ENCODE measurements at places on chromosomes 1 and 21. TPM values are rescaled to one million over a fixed set of nuclear protein-coding genes. Genes with fewer than 3 reads are reported as not detected.
A peak's percentile ranks its signal among the peaks of the same experiment; 100 is the strongest.

DNA sequence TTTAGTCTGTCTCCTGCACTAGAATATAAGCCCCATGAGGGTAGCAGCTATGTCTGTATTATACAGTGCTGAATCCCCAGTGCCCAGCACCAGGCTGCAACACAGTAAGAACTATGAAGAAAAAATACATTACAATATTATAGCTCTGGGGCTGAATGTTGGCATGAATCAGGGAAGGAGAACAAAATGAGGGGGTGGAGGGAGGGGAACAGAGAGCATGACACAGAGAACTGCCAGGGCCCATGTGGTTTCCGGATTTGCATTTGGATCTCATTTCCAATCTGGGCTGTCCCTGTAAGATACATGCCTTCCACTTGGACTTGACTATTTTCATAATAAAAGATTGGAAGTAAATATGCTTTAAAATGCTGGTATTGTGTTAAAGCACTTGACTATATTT, 35.8 kb downstream of the C1orf198 start:
- DNase-seq = no peak
- no peak overlapping the region for H3K4me3 ChIP-seq
- H3K27me3 ChIP-seq = no peaks in the 10 kb centered on the region

DNA sequence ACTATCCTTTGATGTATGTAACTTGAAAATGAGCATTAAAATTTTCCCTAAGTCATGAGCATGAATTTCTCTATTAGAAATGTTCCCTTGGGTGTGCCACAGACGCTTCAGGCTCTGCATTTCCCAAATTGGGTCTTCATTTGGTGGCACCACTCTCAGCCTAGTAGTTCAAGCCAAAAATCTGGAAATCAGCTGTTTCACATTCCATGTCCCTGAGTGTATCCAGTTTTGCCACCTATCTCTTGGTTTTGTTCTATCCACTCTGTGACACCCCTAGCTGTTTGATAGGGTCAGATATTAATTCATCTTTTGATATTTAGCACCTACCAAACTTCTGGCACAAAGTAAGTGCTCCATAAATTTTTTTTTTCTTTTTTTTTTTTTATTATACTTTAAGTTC, 89.5 kb upstream of the DPH5 start:
- no peak overlapping the region for H3K27ac ChIP-seq
- H3K4me1 ChIP-seq = no peaks in the 10 kb centered on the region
- H3K27me3 ChIP-seq = no peaks in the 10 kb centered on the region
- H3K4me3 ChIP-seq = no peak overlapping the region
- no peak for DNase-seq
- H3K36me3 ChIP-seq = no peaks in the 10 kb centered on the region

GRCh38 chr1:226584164-226584563, 35.6 kb downstream of the STUM start:
- H3K4me1 ChIP-seq = no peaks in the 10 kb centered on the region
- no peak overlapping the region for H3K4me3 ChIP-seq
- no peak for DNase-seq
- no peaks in the 10 kb centered on the region for H3K27me3 ChIP-seq
- no peak overlapping the region for H3K27ac ChIP-seq

- H3K4me1 ChIP-seq = no peaks in the 10 kb centered on the region
- no peak overlapping the region for H3K4me3 ChIP-seq
- H3K27ac ChIP-seq = no peak overlapping the region
These were observed 12.9 kb downstream of the PIGM start for GRCh38 chr1:160018900-160019299.

Gene SYT2
- total RNA-seq = 0.37 TPM

GRCh38 chr1:67831850-67832513, 1.3 kb downstream of the GNG12 start:
- H3K4me1 ChIP-seq = peaks cover 23% of the 10 kb centered on the region
- DNase-seq = peak; percentile 55
- H3K27me3 ChIP-seq = peaks cover 45% of the 10 kb centered on the region

Gene SETD4
- 31.6 TPM for total RNA-seq

Gene MAN1C1
- total RNA-seq = 5.3 TPM

Gene C1orf56
- 2.9 TPM for total RNA-seq

DNA sequence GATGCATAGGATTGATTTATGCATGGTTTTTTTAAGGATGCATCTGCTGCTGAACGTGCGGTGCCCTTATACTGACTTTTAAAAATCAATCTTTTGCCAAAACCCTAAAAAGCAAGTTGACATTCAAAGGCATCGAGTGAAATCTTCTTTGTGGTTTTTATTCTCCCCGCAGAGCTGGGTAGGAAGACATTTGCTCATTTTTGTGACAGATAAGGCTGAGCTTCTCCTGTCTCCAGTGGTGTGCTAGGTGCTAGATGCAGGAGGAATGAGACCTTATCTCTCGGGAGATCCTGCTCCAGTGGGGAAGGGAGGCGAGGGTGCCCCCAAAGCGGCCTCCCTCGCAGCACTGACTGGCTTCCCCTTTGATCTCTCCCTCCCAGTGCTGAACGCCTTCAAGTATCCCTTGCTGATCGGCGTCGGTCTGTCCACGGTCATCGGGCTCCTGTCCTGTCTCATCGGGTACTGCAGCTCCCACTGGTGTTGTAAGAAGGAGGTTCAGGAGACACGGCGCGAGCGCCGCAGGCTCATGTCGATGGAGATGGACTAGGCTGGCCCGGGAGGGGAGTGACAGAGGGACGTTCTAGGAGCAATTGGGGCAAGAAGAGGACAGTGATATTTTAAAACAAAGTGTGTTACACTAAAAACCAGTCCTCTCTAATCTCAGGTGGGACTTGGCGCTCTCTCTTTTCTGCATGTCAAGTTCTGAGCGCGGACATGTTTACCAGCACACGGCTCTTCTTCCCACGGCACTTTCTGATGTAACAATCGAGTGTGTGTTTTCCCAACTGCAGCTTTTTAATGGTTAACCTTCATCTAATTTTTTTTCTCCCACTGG, 14.9 kb upstream of the CD101 start:
- peak; percentile 7 for DNase-seq
- H3K36me3 ChIP-seq = no peaks in the 10 kb centered on the region
- no peaks in the 10 kb centered on the region for H3K27me3 ChIP-seq
- no peak overlapping the region for H3K27ac ChIP-seq

Gene IGSF8
- 9.4 TPM for total RNA-seq

DNA sequence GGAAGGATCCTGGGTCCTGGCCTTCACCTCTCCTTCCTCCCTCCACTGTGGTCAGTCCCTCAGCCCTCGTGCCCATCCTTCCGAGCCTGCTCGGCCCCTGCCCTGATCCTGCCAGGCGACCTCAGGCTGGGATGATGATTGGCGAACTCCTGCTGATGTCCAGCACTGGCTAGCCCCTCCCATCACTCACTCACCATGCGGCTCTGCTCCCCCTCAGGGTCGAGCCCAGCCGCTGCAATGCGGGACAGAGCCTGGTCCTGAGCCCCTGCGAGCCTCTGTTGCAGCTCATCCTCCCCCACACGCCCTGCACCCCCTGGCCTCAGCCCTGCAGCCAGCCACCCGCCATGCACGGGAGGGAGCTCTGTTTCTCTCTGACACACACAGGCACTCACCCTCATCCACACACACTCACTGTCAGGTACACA, 100.2 kb downstream of the DMRTB1 start:
- H3K4me3 ChIP-seq = no peak overlapping the region
- peak; percentile 57 for DNase-seq
- H3K27ac ChIP-seq = no peak overlapping the region
- no peaks in the 10 kb centered on the region for H3K27me3 ChIP-seq
- H3K36me3 ChIP-seq = no peaks in the 10 kb centered on the region

Gene FCN3
- not detected for total RNA-seq

Gene GJA9
- not detected for total RNA-seq

Gene MTF2
- total RNA-seq = 118 TPM

Gene ESPN
- total RNA-seq = 11.0 TPM

- no peak overlapping the region for H3K4me3 ChIP-seq
- peaks cover 34% of the 10 kb centered on the region for H3K27me3 ChIP-seq
- no peaks in the 10 kb centered on the region for H3K36me3 ChIP-seq
- no peak overlapping the region for H3K27ac ChIP-seq
- H3K4me1 ChIP-seq = peaks cover 7% of the 10 kb centered on the region
These were observed 4.7 kb downstream of the GPR137B start for GRCh38 chr1:236147068-236147467.

GRCh38 chr1:60969971-60970509, 112.3 kb upstream of the NFIA start:
- H3K4me3 ChIP-seq = no peak overlapping the region
- peak; percentile 68 for DNase-seq
- H3K27me3 ChIP-seq = no peaks in the 10 kb centered on the region
- H3K36me3 ChIP-seq = no peaks in the 10 kb centered on the region
- peaks cover 35% of the 10 kb centered on the region for H3K4me1 ChIP-seq

Gene SLC44A3
- 1.7 TPM for total RNA-seq

- no peaks in the 10 kb centered on the region for H3K4me1 ChIP-seq
- H3K36me3 ChIP-seq = no peaks in the 10 kb centered on the region
- H3K27ac ChIP-seq = no peak overlapping the region
These were observed 453.9 kb downstream of the DSCAM start for GRCh38 chr21:40393066-40393465.

- H3K36me3 ChIP-seq = no peaks in the 10 kb centered on the region
- H3K27me3 ChIP-seq = no peaks in the 10 kb centered on the region
- H3K4me1 ChIP-seq = no peaks in the 10 kb centered on the region
- DNase-seq = no peak
These were observed 77.6 kb downstream of the MATN1 start for GRCh38 chr1:30645807-30646206.

Gene RGS16
- 12.5 TPM for total RNA-seq

- no peaks in the 10 kb centered on the region for H3K27me3 ChIP-seq
- H3K27ac ChIP-seq = peak overlapping the region; percentile 3
- H3K4me3 ChIP-seq = no peak overlapping the region
- DNase-seq = no peak
These were observed 12.7 kb downstream of the AKIRIN1 start for GRCh38 chr1:39003794-39004193.

GRCh38 chr1:2786329-2787162, 14.9 kb downstream of the TTC34 start:
- no peaks in the 10 kb centered on the region for H3K36me3 ChIP-seq
- no peak overlapping the region for H3K4me3 ChIP-seq
- DNase-seq = peak; percentile 19

Gene MPL
- 0.09 TPM for total RNA-seq

DNA sequence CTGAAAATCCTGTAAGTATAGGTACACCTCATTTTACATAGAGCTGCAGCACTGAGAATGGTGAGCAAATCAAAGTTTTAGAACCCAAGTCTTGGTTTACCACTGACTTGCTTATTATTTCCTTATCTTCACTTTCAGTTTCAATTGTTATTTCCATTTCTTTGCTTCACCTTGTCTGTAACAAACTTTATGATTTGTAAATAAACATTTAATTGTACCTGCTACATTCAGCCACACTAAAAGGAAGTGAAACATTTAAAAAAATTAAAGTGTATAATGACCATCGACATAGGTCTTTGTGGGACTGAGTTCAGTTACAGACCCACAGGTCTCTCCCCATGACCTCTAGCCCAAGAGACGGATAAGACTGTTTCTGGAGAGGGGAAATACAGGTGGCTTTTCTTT, 34.4 kb downstream of the LGR6 start:
- H3K27me3 ChIP-seq = no peaks in the 10 kb centered on the region
- no peaks in the 10 kb centered on the region for H3K4me1 ChIP-seq
- H3K4me3 ChIP-seq = no peak overlapping the region
- no peak for DNase-seq
- H3K36me3 ChIP-seq = no peaks in the 10 kb centered on the region
- no peak overlapping the region for H3K27ac ChIP-seq

DNA sequence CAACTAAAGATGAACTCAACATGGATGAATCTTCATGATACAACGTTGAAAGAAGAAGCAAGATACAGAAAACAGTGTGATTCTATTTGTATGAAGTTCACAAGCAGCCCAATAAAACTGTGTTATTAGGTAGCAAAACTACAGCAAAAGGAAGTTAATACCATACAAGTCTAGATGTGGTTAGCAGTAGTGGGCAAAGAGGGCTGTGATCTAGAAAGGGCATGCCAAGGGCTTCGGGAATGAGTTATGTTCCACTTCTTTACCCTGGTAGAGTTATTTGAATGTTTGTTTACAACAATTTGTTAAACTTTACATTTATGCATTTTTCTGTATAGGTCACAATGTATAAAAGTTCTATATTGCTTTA, 9.2 kb downstream of the TNFRSF9 start:
- no peak overlapping the region for H3K27ac ChIP-seq
- no peaks in the 10 kb centered on the region for H3K4me1 ChIP-seq
- H3K36me3 ChIP-seq = no peaks in the 10 kb centered on the region
- no peak overlapping the region for H3K4me3 ChIP-seq

Gene KLF17
- not detected for total RNA-seq

GRCh38 chr1:36322786-36323635, 434 bp downstream of the EVA1B start:
- H3K27me3 ChIP-seq = peaks cover 67% of the 10 kb centered on the region
- peaks cover 23% of the 10 kb centered on the region for H3K4me1 ChIP-seq
- H3K4me3 ChIP-seq = peak overlapping the region; percentile 78
- DNase-seq = peak; percentile 69
- H3K36me3 ChIP-seq = no peaks in the 10 kb centered on the region

DNA sequence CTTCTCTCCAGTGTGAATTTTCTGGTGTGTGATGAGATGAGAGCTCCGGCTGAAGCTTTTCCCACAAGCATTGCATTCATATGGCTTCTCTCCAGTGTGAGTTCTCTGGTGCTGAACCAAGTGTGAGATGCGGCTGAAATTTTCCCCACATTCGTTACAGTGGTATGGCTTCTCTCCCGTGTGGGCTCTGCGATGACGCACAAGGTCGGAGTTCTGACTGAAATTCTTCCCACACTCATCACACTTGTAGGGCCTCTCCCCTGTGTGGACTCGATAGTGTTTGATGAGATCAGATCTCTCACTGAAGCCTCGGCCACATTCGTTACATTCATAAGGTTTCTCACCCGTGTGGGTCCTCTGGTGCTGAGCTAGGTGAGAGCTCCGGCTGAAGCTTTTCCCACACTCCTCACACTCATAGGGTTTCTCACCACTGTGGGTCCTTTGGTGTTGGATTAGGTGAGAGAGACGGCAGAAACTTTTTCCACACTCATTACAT, 7.4 kb downstream of the ZNF436 start:
- no peak overlapping the region for H3K27ac ChIP-seq
- H3K36me3 ChIP-seq = peaks cover 44% of the 10 kb centered on the region
- H3K4me3 ChIP-seq = peak overlapping the region; percentile 0
- no peak for DNase-seq
- H3K4me1 ChIP-seq = peaks cover 5% of the 10 kb centered on the region

Gene TIPRL
- 28.1 TPM for total RNA-seq

GRCh38 chr1:160713161-160713560, 1.5 kb upstream of the CD48 start:
- no peak overlapping the region for H3K27ac ChIP-seq
- H3K27me3 ChIP-seq = no peaks in the 10 kb centered on the region
- H3K4me1 ChIP-seq = no peaks in the 10 kb centered on the region
- H3K36me3 ChIP-seq = no peaks in the 10 kb centered on the region

Gene PLCH2
- total RNA-seq = 0.54 TPM

Gene FCGR1A
- not detected for total RNA-seq

Data from neural progenitor cell (in vitro differentiated cells).